ENCODE measurements at places on chromosomes 5 and 9. TPM values are rescaled to one million over a fixed set of nuclear protein-coding genes. Genes with fewer than 3 reads are reported as not detected.

The IL3 gene
- not detected for total RNA-seq

The SPTLC1 gene
- 51.1 TPM for total RNA-seq

The RASGRF2 gene
- total RNA-seq, result 39.8 TPM

The C1QTNF2 gene
- not detected for total RNA-seq

The PPP3R2 gene
- total RNA-seq, result not detected
